GM18507 (cell line): ENCODE measurements at places on chromosomes 12 and 14.

GRCh38 chr12:99810718-99811593 lies 163.4 kb downstream of the GARIN6 start:
- no peak for DNase-seq

- DNase-seq: no peak
These were observed 140.0 kb upstream of the SOX5 start for GRCh38 chr12:24089510-24089890.

DNA sequence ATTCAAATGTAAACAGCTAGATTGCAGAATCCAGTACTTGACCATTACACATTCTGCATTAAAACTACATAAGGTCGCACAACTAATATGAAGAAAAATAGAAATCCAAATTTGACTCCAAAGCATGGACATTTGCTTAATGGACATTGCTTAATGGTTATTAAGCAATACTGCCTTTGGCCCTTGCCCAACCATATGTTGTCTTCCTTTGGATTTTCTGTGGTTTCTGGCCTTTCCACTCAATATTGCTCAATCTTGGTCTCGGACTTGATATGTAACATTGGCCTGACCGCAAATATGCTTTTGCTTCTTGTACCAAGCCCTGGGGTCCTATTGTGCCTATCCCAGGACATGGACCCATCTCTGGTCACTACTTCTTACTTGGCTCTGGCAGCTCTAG lies 67.2 kb downstream of the PTPRR start:
- no peak for DNase-seq

DNA sequence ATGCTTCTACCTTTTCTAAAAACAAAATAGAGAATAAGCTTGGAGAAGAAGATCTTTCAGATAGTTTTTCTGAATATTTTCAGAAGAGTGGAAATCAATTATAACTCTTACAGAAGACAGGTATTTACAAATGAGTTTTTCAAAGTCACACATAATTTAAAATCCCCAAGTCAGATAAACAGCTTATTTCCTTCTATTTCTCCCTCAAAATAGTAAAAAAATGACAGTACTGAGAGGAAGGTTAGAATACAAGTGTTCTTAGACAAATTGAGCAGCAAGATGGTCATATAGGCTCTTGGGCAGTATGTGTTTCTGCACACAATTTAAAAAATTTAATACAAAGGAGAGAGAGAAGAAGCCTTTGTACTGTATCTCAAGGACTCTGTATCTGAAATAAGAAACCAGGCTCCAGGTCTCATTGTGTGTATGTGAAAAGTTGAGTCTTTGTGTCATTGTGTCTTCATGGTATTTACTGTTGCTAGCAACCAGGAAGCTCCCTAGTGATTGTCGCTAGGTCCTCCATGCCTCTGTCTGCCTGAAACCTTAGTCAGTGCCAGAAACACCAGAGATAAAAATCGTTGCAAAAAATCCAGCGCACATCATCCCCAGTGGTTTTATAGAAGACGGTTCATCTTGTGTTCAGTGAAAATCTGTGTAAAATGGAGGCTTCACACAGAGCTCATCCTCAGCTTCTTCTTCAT lies 12.9 kb upstream of the TUBA1A start:
- DNase-seq: no peak

GRCh38 chr12:53344824-53345485 lies 8.8 kb upstream of the SP7 start:
- DNase-seq: peak; percentile 60

- no peak for DNase-seq
These were observed 50.1 kb downstream of the GOLGA5 start for GRCh38 chr14:92844204-92844603.

DNA sequence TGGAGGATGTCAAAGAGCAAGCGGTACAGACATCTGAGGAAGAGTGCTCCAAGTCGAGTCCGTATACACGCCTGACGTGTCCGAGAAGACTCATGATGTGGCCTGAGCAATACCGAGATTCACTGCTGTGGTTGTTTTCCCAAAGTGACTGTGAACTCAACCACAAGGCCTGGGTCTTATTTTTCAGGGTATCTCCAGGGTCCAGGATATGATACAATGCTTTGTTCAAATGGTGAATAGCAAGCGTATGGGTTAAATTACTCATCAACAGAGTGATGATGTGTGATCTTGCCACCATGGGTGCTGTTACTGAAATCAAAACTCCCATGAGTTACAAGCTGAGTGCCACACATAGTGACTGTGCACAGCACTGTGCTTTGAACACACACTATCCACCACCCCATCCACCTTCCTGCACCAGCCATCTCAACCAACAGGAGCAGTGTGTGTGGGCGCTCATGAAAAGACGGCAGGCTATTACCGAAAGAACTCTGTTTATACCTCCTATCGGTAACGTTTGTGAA lies 109.6 kb downstream of the BCAT1 start:
- peak; percentile 20 for DNase-seq

DNA sequence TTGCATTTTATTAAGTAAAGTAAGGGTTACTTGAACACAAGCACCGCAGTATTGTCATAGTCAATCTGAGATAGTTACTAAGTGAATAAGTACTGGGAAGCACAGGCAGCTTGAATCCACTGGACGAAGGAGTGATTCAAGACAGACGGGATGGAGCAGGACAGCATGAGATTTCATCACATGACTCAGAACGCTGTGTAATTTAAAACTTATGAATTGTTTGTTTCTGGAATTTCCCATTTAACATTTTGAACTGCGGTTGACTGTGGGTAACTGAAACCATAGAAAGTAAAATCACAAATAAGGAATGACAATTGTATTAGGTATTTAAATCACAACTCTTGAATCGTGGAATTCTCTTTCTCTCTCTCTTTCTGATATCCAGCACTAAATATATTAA lies 1630.4 kb upstream of the SEL1L start:
- DNase-seq: no peak

- DNase-seq: no peak
These were observed 413.8 kb downstream of the BCL11B start for GRCh38 chr14:98858158-98858557.

DNA sequence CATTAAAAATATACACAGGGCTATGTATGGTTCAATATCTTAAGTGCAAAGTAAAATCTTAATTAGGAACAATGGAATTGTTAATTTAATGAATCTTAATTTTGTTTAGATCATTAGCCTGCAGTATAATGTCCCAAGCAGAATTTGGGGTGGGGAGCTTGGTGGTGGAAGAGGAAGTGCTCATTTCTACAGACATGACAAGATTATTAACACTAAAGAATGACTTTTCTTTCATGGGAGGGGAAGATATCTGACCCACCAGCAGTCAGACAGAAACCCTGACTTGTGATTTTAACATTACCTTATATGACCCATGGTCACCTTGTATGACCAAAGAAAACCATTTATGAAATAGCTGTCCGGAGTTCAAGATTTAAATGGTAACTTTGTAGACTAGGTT lies 41.3 kb upstream of the HIF1A start:
- no peak for DNase-seq

DNA sequence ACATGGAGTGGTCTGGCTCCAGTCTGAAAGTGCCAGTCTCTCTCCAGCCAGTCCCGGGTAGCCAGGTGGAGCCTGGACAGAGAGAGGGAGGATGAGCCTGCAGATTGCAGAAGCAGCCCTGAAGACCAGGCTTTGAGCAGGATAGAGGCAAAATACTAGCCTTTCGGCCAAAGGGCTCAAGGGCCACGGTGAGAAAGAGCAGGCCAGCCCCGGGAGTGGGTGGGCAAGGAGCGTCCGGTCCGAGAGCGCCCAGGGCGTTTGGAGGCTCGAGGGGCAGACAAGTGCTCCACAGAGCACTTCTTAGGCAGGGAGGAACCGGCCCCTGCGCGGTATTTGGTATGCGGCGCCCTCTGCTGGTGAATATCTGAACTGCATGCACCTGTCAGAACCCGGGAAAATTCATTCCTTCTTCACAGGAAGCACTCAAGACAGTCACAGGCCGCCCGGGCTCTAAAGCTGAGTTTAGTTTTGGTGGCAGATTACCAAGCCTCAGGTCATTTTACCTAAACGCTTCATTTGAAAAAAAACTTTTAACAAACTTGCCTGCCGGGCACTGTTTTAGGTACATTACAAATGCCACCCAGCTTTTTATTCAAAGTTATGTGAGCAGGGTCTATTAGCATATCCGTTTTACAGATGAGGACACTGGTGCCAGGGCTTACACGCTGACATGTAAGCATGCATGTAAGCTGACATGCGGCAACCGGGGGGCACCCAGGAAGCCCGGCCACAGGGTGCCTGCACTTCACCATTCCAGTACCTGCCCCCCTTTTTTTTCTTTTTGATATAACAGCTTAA lies 21.0 kb upstream of the PSMC1 start:
- DNase-seq: peak; percentile 53

DNA sequence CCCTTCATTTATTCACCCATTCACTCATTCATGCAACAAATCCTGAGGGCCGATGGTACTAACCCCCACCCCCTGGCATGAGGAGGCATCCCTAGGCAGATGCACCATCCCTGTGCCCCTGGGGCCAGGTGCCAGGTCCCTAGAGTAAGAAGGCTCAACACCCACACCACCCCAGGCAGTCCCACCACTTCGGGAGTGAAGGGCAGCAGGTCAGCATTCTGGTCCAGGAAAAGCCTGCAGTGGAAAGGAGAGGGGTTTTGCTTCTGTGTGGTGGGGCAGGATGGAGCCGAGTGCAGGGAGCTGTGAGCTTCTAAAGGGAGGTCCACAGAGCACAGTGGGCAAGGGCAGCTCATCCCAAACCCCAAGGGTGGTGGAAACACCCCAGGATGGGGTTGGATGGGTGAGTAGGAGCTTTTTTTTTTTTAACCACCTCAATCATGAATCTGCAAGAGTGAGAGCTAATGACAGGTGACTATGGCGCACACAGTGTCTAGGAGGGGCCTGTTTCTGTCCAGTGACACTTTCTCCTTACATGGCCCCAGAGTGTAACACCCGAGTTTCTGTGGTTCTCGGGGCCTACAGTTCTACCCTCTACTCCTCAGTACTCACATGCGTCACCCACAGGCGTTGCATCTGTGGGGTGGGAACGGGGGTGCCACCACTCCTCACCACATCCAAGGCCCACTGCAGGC lies 414.3 kb downstream of the TMEM121 start:
- DNase-seq: no peak

GRCh38 chr14:67806246-67806645 lies 10.1 kb downstream of the ZFYVE26 start:
- DNase-seq: no peak

- no peak for DNase-seq
These were observed 30.7 kb upstream of the ESR2 start for GRCh38 chr14:64324895-64325294.

GRCh38 chr12:121314431-121314830 lies 17.9 kb upstream of the CAMKK2 start:
- no peak for DNase-seq

- DNase-seq: peak; percentile 60
These were observed at the start of gene SP1 for GRCh38 chr12:53380104-53380793. SP1 (plus strand) TSS chr12:53380176; CDS start chr12:53380292, 116 bp downstream.

DNA sequence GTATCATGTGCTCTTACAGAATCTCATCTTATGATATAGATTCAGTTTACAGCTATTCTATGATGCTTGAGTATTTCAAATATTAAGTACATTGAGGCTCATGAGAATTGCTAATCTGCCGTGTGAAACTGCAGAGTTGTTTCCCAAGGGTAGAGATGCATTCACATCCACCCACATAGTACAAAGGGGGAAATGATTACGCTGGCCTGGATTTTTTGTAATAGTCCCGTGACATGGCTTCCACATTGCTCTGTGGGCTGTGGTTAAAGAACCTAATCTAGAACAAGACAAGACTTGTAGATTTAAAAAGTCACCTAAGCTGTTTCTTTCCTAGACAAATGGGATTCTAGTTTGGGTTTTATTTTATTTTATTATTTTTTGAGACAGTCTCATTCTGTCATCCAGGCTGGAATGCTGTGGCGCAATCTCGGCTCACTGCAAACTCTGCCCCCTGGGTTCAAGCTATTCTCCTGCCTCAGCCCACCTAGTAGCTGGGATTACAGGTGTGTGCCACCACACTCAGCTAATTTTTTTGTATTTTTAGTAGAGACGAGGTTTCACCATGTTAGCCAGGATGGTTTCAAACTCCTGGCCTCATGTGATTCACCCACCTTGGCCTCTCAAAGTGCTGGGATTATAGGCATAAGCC lies 13.0 kb upstream of the RIOX1 start:
- DNase-seq: no peak

GRCh38 chr12:131290255-131290959 lies 336.7 kb downstream of the ADGRD1 start:
- DNase-seq: no peak

GRCh38 chr12:116126610-116127009 lies 150.9 kb downstream of the MED13L start:
- DNase-seq: no peak

- DNase-seq: no peak
These were observed 156.6 kb downstream of the RPAP3 start for GRCh38 chr12:47549258-47549657.

- DNase-seq: no peak
These were observed 29.9 kb downstream of the TSPAN19 start for GRCh38 chr12:85006206-85006605.

DNA sequence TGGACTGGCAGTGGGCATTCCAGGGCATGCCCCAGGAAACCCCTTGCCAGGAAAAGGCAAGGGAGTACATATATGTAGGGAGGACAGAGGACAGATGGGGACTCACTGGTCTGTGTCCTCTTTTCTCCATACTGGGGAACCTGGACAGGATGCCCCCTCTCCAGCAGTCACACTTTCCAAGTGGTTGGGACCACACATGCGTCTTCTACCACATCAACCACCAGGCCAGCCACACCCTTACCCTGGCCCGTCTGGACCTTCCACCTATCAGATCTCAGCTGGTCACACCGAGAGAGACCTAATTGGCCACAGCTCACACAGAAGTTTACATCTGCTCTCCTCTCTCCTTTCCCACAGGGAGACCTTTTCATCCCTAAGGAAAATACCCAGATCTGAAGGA lies 8.3 kb downstream of the ANKRD33 start:
- no peak for DNase-seq

- no peak for DNase-seq
These were observed 103.7 kb upstream of the MDM1 start for GRCh38 chr12:68435816-68436215.

DNA sequence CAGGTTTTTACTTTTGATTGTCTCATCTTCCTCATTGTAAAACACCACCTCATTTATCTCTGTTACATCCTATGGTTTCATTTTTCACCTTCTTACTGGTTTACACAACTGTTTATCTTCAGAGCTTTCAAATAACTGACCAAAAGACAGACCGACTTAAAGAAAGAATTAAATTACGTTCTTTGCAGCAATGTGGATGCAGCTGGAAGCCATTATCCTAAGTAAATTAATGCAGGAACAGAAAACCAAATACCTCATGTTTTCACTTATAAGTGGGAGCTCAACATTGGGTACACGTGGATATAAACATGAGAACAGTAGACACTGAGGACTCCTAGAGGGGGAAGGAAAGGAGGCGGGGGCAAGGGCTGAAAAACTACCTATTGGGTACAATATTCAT lies 729.0 kb upstream of the USP15 start:
- no peak for DNase-seq

GRCh38 chr14:87916886-87917275 lies 76.1 kb downstream of the GALC start:
- no peak for DNase-seq

- no peak for DNase-seq
These were observed 27.8 kb downstream of the IGF1 start for GRCh38 chr12:102452605-102453004.

GRCh38 chr12:71639341-71639760 lies 24.3 kb downstream of the ZFC3H1 start:
- DNase-seq: no peak

- DNase-seq: no peak
These were observed 62.8 kb upstream of the RFLNA start for GRCh38 chr12:124231980-124232653.
